ENCODE measurements at places on chromosomes 13 and 19.

DNA sequence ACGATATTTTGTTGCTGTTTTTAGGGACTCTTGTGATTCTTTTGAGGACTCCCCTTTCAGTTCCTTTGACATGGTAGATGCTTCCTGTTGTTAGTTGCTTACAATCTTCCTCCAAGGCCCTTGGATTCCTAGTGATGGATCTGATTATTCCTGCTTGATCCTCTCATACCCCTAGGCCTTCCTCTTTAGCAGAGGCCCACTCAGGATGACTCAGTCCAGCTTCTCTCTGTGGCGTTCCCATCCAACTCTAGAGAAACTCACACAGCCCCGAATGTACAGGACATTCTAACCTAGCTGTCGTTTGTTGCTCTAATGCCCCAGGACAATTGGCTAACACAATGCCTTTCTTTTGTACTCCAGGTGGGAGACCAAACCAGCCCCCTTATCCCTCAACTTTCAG is 191.4 kb downstream of the POSTN start:
- DNase-seq, result no peak

DNA sequence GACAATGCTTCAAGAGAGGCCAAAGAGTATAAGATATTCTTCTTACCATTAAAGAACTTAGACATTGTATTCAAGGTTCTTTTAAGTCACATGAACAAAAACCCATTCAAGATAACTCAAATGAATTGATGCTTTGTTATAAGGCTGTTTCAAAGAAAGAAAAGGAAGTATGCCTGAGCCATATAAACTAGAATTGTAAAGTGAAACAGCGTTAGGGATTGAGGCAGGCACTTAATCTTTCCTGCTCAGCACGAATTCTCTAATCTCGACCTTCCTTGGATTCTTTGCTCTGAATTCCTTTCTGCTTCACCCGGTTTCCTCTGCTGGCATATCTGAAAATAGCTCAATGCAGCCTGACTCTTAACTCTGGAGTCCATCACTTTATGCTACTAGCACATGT is 595.4 kb downstream of the DIAPH3 start:
- DNase-seq, result no peak

DNA sequence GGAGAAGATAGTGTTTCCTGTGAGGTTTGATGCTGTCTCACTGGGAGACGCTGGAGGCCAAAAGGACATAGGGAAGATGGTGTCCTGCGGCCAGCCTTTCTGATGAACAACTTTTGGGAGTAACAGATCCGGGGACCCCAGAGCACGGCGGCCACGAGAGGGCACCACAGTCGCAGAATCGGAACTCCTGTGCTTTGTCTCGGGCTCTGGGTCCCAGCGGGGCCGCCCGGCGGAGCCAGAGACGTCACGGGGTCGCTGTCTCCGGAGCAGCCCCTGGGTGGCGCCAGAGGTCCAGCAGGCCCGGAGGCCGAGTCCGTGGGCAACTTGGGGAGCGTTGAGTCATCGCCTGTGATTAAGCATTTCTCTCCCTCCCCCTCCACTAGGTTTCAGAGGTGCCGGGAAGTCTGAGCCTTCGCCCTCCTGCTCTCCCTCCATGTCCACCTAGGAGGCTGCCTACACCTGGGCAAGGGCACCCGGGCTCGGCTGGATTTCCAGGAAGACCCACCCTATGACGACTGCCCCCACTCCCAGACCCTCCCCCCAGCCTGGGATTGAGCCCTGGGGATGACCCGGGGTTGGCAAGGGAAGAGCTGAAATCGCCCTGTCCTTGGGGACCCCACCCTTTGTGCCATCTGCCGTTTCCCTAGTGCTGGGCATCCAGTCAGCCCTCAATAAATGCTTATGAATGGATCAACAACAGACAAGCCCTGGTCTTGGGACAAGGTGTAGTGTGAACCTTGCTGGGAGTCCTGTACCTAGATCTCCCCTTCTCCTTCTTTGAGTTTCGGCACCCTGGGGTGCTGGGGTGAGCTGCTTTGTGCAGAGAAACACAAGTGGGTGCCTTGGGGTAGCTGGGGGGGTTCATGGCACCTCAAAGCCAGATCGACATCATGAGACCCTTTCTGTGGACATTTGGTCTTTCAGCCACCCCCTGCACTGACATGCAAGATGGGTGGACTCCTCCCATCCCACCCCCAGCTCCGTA is 3.4 kb downstream of the NANOS3 start:
- DNase-seq, result peak; percentile 91

- no peak for DNase-seq
Observed at GRCh38 chr13:33322543-33322809, 36.9 kb upstream of the STARD13 start.

DNA sequence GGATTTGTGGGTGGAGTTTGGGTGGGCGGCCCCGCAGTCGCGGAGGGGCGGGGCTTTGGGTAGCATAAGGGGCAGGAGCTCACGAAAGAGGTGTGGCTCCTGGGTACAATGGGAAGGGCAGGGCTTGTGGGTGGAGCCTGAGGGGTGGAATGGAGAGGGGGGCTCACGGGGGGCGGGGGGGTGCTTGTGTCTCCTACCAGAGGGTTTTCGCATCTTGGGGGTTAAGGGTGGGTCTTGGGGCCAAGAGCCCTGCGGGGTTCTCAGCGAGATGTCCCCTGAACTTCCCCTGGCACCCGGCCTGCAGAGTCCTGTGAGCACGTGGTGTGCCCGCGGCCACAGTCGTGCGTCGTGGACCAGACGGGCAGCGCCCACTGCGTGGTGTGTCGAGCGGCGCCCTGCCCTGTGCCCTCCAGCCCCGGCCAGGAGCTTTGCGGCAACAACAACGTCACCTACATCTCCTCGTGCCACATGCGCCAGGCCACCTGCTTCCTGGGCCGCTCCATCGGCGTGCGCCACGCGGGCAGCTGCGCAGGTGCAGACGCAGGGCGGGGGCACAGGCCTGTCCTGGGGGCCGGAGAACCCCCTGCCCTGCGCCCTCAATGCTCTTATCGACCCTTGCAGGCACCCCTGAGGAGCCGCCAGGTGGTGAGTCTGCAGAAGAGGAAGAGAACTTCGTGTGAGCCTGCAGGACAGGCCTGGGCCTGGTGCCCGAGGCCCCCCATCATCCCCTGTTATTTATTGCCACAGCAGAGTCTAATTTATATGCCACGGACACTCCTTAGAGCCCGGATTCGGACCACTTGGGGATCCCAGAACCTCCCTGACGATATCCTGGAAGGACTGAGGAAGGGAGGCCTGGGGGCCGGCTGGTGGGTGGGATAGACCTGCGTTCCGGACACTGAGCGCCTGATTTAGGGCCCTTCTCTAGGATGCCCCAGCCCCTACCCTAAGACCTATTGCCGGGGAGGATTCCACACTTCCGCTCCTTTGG is 5.1 kb downstream of the FSTL3 start:
- DNase-seq, result no peak

DNA sequence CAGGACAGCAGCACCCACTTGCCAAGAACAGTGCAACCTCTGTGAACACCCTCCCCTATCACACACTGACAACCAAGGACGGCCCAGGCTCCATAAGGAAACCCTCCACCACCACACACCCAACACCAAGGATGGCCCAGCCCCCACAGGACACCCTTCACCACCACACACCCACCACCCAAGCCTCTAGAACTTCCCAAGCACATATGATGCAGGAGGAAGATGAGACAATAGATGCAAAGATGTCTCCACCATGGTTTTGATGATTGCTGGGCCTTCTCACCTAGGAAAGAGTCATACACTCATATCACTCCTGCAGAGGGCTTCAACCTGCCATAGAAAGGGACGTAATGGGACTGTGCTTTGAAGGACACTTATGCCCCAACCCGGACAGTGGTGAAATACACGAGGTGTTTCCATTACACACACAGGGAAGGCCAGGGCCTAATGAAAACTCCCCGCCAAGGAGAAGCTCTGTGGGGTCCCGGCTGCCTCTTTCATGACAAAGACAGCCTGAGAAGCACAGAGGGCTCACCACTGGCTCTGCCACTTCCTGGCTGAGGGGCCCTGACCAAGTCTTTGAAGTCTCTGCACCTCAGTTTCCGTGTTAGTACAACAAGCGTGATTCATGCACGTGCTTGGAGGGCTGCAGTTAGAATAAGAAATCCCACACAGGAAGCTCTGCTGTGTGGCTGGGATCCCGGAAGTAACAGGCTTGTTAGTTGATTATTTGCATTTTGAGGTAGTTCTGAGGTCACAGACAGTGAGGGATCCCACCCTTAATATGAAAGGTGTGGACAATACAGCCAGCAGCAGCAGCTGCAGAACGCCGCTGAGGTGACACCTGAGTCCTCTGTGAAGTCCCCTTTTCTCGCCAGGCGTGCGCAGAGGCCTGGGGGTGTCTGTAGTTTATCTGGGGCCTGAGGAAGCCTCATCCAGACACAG is 61.9 kb upstream of the ATP12A start:
- peak; percentile 34 for DNase-seq

GRCh38 chr19:3589949-3590348 is 4.7 kb downstream of the GIPC3 start:
- no peak for DNase-seq

DNA sequence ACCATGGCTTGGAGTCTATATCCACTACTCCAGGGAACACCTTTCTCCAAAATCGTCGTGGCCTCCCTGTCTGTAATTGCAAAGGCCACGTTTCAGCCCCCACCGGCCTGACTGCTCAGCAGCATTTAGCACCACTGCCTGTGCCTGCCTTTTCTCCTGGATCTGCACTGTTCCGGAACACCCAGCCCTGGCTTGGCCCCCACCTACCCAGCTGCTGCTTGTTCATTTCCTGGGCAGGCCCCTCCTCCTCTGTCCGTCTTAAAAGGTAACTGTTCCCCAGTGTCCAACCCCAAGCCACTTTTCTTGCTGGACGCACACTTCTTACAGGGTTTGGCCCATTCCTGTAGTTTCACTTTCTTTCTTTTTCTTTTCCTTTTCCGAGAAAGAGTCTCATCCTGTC is 8.5 kb upstream of the SYT5 start:
- no peak for DNase-seq

- no peak for DNase-seq
Observed at GRCh38 chr13:30906411-30907051, 460 bp downstream of the MEDAG start.

GRCh38 chr13:55887561-55887960 is 1253.2 kb upstream of the PRR20A start:
- DNase-seq, result no peak

DNA sequence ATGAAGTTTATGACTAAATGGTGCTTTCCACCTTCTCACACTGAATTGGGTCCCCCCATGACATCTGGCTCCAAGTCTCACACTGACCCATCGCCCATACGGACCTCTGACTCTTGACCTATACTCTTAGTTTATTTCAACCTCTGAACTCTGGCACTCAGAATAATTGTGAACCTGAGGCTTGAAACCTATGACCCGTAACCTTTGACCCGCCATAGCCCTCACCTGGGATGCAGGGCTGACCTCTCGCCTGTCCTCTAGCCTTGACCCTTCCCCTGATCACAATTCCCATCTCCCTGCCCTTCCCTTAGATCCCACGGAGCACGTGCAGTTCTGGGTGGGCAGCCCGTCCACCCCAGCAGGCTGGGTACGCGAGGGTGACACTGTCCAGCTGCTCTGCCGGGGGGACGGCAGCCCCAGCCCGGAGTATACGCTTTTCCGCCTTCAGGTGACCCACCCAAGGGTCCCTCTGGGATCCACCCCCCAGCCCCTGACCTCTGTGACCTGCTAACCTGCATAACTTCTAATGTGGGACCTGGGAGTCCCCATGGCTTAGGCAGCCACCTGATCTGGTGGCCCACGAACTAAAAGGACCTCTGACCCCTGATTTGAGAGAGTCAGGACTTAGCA is 5.1 kb downstream of the BCAM start:
- no peak for DNase-seq

- no peak for DNase-seq
Observed at GRCh38 chr19:28869459-28869858, 343.5 kb downstream of the UQCRFS1 start.

GRCh38 chr13:114146173-114146572 is 13.8 kb upstream of the RASA3 start:
- DNase-seq, result no peak

- DNase-seq, result no peak
Observed at GRCh38 chr13:40445557-40445990, 220.9 kb downstream of the FOXO1 start.

DNA sequence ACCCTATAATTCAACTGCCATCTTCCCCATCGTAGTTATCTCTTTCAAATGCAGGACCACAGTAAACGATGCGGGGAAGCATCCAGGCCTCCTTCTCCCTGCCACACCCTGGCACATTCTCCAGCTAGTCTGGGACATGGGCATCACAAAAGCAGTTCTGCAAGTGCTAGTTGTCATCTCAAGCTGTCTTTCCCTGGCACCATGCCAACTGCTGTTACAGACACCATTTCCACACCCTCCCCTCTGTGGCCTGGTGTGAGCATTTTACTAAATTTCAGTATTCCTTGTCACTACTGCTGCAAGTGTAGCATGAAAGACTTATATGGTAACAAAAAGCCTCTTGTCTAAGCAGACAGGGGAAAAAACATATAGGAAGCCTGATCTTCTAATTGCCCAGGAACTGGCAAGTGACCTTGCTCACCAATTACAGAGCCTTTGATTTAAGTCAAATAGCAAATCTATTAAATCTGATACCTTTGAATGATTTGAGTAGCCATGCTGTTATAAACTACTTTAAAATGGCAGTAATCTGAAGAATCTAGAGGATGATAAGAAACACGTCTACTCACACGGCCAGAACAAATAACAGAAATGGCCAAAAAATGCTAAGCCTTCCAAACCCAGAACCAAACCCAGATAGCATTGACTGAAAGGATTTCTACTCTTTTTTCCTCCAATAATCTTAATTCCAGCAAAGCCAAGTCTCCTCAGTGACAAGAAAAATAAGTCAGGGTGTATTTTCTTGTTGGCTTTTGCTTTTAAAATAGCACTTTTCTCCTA is 179.0 kb downstream of the NUFIP1 start:
- DNase-seq, result no peak

GRCh38 chr13:40316301-40316700 is 350.1 kb downstream of the FOXO1 start:
- no peak for DNase-seq

GRCh38 chr19:13078897-13079541 is 23.6 kb downstream of the LYL1 start:
- DNase-seq, result no peak
